ENCODE measurements at places on chromosomes 6 and 20.
A peak's percentile ranks its signal among the peaks of the same experiment; 100 is the strongest.

GRCh38 chr6:6772751-6773150 lies 184.2 kb downstream of the LY86 start:
- DNase-seq: no peak

- DNase-seq: no peak
Measured at GRCh38 chr6:122645256-122645655, 35.1 kb downstream of the PKIB start.

- no peak for DNase-seq
Measured at GRCh38 chr6:1027795-1028569, 283.9 kb upstream of the FOXQ1 start.

GRCh38 chr6:133408543-133408942 lies 167.4 kb downstream of the EYA4 start:
- no peak for DNase-seq

DNA sequence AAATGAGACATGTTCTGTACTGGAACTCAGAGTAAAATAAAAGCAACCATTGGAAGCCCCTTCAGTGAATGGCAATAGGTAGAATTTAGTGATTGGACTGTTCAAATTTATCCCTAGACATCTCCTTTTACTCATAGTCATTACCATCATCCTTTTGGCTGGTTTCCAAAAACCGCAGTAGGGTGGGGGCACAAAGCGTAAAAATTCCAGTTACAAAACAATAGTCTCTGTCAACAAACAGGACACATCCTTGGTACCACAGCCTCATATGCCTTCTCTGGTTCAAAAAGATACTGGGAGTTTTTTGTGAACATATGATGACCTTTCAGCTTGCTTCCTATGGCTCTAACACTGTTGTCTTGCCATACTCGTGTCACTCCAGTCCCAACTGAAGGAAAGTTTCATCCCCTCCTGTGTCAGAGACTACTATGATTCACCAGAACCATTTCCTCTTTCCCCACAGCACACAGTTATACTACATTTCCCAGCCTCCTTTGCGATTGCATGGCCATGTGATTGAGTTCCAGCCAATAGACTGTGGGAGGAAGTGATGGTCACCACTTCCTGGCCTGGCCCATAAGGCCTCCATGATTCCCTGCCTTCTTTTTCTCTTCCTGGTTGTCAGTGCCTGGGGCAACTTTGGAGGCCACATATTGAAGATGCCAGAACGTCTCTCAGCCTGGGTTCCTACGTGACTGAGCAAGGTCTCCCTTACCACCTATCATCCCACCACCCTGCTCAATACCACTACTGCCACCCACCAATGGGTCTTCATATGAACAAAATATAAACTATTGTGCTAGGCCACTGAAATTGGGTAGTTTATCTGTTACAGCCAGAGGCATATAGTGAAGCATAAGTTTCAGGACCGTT lies 162.4 kb downstream of the ID4 start:
- peak; percentile 43 for DNase-seq
